ENCODE measurements at places on chromosomes 12 and 14.

DNA sequence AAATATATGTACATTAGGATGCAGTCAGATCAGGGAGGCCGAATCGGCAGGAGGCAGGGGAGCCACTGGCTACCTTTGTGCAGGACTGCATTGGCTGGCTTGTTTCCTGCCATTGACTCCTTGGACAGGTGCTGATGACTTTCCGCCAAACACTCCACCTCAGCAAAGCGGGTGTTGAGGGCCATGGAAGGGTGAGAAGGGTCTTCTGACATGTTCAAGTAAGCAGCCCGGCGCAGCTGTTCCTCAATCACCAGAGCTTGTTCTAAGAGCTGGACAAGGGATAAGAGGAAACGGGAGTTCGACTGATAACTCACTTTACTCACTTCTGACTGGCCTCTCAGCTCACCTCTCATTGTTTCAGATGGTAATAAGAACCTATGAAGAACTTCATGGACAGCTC, 4.9 kb upstream of the NOP2 start:
- no peak for DNase-seq

GRCh38 chr12:110676171-110676570, 12.7 kb downstream of the HVCN1 start:
- no peak for DNase-seq

GRCh38 chr14:101586531-101587430, 25.5 kb downstream of the DIO3 start:
- DNase-seq, result no peak

- no peak for DNase-seq
Observed at GRCh38 chr12:95963096-95963495, 20.0 kb downstream of the AMDHD1 start.

DNA sequence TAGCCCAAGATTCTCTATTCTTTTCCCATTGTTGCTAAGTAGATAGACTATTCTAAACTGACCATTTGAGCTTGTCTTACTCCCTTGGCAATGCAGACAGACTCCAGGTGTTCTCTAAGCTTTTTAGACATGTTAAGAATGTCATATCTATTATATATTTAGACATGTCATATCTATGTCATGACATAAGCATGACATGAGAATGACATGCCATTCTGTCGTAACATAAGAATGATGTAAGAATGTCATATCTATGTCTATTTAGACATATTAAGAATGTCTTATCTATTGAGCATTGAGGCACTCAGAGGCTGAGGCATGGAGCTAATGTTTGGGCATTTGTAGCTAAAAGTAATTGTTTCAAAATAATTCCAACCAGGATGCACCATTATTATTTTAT, 277.3 kb upstream of the ATP2B1 start:
- DNase-seq, result no peak

- no peak for DNase-seq
Observed at GRCh38 chr14:68444449-68445168, 348.3 kb downstream of the ZFP36L1 start.

DNA sequence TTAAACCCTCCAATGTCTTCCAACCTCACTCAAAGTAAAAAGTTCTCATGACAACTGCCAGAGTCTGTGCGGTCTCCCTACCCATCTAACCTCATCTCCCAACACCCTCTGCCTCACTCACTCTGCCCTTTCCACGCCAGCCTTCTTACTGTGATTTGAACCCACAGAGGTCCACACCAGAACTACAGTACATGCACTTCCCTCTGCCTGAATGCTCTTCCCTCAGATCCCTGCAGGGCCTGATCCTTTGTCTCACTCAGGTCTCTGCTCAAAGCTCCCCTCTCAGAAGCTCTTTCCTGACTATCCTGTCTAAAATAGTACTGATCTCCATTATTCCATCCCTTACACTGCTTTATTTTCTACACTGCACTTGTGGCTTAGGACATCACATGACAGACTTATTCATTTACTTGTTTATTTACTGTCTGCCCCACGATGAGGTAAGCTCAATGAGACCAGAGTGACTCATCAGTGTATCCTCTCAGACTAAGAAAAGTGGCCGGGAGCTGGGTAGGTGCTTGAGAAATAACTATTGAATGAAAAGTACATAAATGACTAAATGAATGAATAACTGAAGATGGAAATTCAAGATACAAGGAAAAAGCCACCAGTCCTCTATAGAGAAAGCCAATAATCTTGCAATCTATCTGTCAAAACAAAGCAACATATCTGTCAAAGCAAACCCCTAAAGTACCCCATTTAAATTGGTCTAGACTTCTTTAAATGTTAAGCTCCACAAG, 17.1 kb downstream of the POMT2 start:
- DNase-seq, result no peak

DNA sequence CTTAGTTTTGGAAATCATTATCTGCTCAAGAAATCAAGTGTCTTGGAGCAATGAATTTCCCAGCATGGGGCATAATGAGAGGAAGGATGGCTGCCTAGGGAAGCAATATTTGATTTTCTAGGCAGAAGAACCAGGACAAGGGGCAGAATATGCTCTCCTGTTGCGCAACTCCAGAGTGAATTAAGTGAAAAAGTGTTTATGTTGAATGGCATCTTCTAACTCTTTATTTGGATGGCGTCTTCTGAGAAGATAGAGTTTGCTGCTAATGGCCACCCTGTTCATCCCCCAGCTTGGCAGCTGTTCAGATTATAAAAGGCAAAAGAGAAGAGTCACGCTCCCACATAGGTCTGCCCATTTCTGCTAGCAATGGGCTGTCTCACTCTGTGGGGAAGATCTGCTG, 1278.1 kb downstream of the AACS start:
- no peak for DNase-seq

- no peak for DNase-seq
Observed at GRCh38 chr14:20551606-20552005, 9.2 kb downstream of the RNASE9 start.

Measured in right kidney (tissue), 9 donors.